ENCODE measurements at places on chromosomes 11 and 22.

DNA sequence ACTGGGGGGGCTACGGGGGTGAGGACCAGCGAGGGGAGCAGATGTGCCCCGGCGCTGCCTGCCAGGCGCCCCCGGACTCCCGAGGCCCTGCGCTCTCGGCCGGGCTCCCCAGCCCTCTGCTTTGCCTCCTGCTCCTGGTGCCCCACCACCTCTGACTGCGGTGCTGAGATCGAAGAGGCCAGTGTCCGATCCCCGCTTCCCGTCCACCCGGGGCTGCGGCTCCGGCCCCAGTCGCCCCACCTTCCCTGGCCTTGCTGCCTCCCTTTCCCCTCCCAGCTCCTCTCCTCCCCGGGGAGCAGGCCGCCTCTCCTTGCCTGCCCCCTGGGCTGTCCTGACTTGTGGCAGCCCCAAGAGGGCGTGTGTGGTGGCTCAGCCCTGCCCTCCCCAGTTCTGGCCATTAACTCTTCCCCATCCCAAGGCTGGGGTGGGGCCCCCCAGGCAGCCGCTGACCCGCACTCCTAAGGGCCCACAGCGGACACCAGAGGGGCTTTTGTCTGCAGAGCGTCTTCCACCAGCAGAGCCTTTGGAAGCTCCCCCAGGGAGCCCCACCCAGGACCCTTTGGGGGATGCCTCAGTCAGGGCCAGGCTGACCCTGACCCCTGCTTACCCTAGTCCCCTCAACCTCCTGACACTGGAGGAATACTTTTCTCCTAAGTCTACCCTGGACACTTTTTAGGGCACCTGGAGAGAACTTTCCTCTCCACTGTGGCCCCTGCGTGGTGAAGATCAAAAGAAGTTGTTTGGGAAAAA lies 16.6 kb downstream of the RTN4RL2 start:
- no peak for DNase-seq

DNA sequence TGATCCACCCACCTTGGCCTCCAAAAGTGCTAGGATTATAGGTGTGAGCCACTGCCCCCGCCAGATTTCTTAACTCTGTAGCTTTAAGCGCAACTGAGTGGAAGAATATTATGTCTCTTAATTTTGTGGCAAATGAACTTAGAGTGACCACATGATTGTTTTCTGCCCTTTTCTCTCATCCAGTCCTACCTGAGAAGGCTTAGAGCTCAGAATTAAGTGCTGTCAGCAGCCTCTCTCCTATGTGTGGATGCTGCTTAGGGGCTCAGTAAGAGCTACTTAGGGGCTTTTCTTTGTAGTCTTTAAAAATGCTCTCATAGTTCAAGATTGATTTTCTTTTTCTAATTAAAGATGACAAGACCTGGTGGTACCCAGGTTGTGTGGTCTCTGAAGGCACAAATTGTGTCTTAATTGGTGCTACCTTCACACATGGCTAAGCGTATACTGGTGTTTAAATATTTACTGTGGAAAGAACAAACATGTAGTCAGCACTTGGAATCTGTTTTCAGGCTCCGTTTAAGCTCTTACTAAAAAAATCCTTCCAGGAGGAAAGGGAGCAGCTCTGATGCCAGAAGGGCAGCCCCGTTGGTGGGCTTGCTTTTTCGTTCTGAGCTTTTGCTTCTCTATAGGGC lies 59.3 kb downstream of the DEPDC5 start:
- no peak for DNase-seq

DNA sequence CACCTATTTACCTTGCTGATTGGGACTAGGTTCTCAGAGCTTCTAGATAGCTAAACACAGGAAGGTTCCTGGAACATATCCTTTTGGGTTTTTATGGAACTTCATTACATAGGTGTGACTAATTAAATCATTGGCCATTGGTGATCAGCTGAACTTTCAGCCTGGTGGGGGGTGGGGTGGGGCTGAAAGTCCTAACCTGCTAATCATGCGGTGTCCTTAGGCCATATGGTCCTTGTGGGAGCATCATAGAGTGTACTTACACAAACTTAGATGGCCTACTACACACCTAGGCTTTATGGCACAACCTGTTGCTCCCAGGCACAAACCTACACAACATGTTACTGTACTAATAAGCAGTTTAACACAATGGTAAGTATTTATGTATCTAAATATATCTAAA lies 8.6 kb upstream of the SELENOH start:
- no peak for DNase-seq

DNA sequence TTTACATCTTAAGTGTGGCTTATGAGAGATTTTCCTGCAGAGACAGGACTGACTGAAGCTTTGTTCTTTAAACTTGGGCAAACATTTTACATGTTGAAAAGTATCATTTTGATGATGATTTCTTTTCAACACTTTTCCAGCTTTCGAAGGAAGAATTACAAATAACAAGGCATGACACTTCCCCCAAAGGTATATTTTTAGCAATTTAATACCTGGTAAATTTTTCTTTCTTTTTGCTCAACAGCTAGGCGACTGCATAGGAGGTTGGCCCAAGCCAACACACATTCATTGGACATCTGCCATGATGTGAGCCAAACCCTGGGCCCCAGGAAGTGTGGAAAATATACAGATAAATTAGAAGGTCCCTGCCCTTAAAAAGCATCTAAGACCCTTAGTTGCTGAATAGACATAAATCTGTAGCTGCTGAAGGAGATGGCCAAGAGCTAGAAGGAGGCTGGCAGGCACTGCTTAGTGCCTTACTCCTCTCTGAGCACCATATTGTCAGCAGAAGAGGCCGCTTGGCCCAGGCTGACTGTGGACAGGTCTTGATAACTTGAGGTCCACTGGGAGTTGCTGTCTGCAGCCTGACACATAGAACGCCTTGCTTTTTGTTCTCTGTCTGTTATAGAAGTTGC lies 53.3 kb upstream of the CD44 start:
- DNase-seq: no peak

GRCh38 chr11:67010296-67010905 lies 12.5 kb upstream of the SYT12 start:
- no peak for DNase-seq

All from CD4-positive, alpha-beta T cell treated with Interleukin-4 for 1 hour (primary cell).